Activated CD8-positive, alpha-beta T cell treated with anti-CD3 and anti-CD28 coated beads, Interleukin-2, amount 10 ng/mL, durations not matched to agents 7 days and 5 days (primary cell): ENCODE measurements at places on chromosomes 12 and 14.

- no peak for DNase-seq
Measured at GRCh38 chr12:123056053-123056452, 75.6 kb downstream of the ARL6IP4 start.

DNA sequence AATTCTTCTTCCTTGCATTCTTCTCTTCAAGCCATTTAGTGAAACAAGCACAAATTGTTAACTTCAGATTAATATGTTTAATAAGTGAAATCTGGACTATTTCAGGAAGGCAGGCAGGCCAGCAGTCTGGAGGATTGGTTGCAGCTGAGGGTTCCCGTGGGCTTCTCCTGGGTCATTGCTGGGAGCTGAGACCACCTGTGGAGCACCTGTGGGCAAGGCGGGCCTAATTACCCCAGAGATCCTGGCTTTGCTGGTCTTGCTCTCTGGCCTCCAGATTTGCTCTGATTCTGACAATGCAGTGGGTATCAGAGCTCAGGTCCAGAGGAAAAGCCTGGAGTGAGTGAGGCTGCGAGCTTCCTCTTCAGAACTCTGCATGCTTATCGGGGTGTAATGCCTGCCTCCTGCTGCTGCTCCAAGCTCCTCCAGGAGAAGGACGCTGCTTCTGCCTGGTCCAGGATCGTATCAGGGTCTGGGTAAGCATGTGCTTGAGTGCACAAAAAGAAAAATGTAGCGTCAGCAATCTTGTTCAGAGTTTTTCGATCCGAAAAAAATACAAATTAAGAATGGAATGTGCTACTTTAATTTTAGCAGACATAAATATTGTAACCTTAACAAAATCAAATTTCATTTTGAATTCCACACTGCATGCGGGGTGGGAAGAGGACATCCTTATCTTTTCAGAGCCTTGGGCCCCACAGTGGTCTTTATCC lies 93.8 kb downstream of the TMEM30B start:
- DNase-seq = no peak

- DNase-seq = no peak
Measured at GRCh38 chr14:65329911-65330310, 82.6 kb upstream of the FUT8 start.

GRCh38 chr12:98725476-98726247 lies 80.6 kb downstream of the APAF1 start:
- DNase-seq = peak; percentile 67

DNA sequence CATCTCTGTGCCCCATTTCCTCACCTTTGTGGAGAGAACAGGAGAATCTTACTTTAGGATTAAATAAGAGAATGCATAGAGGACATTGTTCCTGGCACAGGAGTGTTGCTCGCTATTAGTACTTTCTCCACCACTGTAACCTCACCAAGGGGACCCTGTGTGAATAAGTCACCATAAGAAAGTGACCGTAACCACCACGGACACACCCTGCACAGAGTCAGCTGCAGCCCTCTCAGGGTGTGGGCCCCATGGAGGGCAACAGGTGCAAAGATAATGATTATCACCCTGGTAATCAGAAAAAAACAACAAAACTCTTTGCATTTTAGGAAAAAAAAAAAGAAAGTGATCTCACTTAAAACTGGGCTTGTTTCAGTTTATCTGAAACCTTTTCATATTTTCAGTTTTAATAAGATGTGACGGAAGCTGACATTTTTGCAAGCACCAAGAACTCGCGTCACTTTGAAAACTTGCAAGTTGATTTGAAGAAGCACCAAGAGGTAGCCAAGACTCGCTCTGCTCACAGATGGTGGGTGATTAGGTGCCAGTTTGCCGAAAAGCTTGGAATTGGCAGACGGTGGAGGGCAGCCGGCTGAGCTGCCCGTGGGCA lies 87.0 kb upstream of the VRK1 start:
- no peak for DNase-seq

- no peak for DNase-seq
Measured at GRCh38 chr12:95118788-95119179, 45.4 kb upstream of the NR2C1 start.

DNA sequence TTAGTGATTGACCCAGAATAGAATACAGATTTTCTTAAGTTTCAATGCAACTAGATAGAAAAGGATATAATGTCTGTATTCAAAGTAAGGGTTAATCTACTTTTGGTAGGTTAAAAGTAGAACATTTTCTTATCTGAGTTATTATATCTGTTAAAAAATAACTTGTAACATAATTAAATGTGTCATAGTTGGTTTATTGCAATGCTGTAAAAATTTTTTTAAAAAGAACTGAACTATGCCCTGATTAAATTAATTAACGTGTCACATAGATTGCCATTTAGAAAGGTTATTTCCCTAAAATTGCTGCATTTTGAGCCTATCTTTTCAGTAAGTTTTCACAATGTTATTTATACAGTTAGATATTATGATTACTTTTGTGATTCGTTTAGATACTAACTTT lies 89.2 kb downstream of the PDE3A start:
- no peak for DNase-seq

DNA sequence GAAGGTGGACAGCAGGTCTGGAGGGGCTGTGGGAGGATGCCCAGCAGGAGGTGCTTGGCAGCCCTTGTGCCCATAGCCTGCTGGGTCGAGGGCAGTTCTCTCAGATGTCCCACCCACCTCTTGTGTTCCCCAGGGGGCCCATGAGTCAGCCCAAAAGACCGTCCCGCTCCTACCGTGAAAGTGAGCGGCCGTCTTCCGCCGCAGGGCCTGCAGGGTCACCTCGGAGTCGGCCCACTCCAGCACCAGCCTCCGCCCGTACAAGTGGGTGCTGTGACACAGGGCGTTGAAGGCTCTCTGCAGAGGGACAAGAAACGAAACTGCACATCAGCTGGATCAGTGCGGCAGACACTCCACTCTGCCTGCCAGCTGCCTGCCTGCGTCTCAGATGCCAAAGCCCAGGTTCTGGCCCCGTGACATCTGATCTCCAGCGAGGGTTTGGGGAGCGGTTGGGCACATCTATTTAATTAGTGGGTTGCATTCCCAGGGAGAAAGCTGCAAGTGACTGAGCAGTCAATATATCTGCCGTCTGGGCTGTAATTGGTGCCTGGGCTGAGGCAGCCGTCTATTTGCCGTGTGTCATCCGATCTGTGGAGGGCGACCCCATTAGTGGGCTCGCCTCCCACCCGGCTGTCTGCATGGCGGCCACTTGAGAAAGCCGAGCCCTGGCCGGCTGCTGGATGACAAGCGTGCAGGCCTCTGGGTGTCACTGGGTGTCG lies 121.5 kb downstream of the RBM19 start:
- DNase-seq = no peak

DNA sequence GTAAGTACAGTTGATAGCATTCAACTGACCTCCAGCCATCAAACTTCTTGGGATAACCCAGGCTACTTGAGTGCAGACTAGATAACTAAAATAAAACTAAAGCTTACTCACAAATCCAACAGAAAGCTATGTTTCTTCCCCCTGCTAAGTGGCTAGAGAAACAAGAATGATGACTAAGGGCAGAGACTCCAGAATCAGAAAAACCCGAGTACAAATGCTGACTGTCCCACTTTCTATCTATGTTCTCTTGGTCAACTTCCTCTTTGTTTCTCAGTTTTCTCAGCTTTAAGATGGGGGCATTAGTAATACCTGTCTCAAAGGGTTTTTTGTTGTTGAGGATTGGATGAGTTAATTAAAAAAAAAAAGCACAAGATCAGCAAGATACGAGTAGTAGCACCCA lies 6.1 kb upstream of the NUAK1 start:
- DNase-seq = no peak

GRCh38 chr14:24270537-24271133 lies 762 bp downstream of the RABGGTA start:
- DNase-seq = no peak

- DNase-seq = no peak
Measured at GRCh38 chr14:21455592-21455911, 371 bp downstream of the CHD8 start.

- no peak for DNase-seq
Measured at GRCh38 chr14:94127330-94127729, 2.1 kb downstream of the IFI27L2 start.

GRCh38 chr12:80470403-80470802 lies 26.4 kb downstream of the PTPRQ start:
- no peak for DNase-seq

- DNase-seq = no peak
Measured at GRCh38 chr12:76947304-76947703, 68.5 kb upstream of the CSRP2 start.

- DNase-seq = no peak
Measured at GRCh38 chr14:59239022-59239421, 50.6 kb downstream of the DAAM1 start.

DNA sequence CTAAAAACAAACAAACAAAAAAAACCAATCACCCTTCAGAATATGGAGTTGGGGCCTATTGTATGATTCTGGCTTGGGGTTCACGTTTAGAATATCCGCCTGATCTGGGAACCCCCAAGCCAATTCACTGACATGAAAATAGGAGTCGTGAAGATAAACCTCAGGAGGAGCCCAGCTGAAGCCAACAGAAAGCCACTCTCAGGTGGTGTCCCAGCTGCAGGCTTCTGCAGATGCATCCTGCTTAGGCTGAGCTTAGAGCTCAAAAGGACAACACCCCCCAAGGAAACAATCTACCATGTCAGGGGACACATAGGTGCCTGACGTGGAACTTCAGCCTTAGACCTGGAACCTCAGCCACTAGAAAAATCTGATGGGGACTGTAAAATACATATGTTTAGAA lies 51.9 kb downstream of the SYNE3 start:
- DNase-seq = no peak

DNA sequence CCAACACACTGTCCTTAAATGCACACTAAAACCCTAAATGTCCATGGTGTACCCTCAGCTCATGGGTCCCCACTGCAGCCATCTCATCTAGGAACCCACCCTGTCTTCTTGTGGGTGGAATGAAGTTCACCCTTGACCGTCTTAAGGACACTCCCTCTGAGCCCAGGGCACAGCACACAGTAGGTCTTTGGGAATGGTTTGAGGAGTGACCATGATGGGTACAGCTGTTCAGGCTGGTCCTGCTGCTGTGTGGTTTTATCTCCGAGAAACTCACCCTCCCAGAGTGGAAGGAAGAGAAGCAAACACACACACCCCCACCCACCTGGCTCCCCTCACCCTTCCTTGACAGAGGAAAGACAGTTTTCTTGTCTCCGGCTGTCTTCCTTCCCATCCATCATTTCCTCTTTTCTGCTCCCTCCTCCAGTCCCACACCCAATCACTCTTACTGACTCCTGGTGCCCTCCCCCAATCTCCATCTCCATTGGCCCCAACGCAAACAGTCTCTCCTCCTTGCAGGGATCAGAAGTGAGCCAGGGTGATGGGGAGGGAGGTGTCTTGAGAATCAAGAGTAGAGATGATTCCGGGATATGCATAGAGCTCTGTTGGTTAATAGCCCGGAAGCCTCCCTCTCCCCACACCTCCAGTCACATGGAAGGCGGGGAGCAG lies 105.9 kb upstream of the LHX5 start:
- no peak for DNase-seq

DNA sequence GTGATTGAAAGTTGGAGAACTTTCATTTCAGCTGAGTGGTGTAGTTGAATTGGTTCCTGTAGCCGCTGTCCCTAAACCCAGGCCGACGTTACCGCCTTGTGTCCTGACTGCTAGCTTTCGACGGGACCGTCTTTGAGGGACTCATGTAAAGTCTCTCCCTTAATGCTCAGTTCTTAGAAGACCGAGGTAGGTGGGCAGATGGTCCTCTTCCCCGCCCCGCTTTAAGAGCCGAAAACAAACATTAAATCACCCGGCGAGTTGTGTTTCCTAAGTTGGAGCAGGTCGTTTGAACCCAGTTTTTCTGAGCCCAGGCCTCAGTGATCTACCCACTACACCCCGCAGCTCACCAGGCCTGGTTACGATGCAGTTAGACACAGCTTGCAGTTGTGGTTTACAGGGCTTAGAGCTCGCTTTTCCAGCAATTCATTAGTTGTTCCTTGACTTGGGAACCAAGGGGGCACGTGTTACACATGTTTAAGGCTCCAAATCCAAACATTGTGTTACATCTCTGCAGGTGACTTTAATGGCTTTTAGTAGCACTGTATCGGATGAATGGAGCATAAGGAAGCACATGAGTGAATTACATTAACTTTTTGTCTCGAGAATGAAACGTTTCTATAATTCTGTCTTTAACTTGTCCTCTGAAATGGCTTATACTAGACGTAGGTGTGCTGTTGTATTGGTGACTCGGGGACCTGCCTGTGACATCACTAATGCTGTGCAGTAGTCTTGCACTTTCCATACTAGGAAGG lies 790 bp downstream of the NEDD1 start:
- peak; percentile 51 for DNase-seq

GRCh38 chr12:53624458-53624857 lies 1.7 kb downstream of the ATF7 start:
- no peak for DNase-seq

- DNase-seq = no peak
Measured at GRCh38 chr14:66099451-66099850, 386.7 kb upstream of the CCDC196 start.

DNA sequence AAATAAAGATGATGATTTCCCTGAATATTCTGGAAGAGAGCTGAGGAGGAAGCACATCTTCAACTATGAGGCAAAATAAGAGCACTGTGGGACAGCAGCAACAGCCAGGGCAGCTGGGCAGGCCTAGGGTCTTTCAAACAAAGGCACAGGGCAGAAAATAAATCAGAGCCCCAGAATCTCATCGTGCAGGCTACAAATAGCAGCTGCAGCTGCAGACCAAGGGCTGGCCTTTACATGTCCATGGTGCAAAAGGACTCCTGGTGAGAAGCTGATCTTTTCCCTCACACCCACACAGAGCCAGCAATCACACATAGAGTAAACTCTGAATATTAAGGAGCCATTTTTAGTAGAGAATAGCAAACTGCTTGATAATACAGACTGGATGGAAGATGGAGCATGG lies 13.6 kb upstream of the MYBPC1 start:
- DNase-seq = no peak

DNA sequence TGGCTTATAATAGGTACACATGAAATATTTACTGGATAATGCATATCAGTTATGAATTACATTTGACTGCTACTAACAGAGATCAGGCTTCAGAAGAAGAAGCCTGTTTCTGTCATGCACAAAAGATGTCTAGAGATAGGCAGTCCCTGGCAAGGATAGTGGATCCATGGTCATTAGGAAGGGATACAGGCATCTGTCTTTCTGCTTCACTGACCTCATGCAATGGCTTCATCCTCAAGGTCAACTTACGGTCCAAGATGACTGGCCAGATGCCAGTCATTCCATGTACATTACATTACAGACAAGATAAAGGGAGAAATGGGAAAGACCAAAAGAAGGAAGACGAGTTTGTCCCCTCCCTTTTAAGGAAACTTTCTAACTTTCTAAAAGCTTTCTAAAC lies 94.0 kb downstream of the NUAK1 start:
- no peak for DNase-seq

DNA sequence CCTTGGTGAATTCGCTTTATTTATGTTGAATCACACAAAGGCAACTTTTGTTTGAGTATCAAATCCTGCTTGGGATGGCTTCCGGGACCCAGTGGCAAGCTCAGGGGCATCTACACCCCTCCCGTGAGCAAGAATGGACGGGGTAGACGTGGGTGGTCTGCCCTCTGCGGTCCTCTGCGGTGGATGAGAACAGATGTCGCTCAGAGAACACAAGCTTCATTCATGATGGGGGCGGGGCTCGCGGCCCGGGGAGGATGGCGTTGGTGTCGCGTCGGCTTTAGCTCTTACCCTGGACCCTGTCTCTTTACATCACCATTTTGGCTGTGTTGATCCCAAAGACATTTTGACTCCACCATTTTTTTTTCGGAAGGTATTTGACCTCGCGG lies 158.5 kb upstream of the RTL1 start:
- DNase-seq = no peak
